ENCODE measurements at places on chromosomes 1 and 21. TPM values are rescaled to one million over a fixed set of nuclear protein-coding genes. Genes with fewer than 3 reads are reported as not detected.
A peak's percentile ranks its signal among the peaks of the same experiment; 100 is the strongest.

GRCh38 chr21:41562101-41563000, 54.4 kb upstream of the TMPRSS2 start:
- peak; percentile 61 for DNase-seq

GRCh38 chr1:214396330-214396729, 115.4 kb downstream of the SMYD2 start:
- no peak for DNase-seq

DNA sequence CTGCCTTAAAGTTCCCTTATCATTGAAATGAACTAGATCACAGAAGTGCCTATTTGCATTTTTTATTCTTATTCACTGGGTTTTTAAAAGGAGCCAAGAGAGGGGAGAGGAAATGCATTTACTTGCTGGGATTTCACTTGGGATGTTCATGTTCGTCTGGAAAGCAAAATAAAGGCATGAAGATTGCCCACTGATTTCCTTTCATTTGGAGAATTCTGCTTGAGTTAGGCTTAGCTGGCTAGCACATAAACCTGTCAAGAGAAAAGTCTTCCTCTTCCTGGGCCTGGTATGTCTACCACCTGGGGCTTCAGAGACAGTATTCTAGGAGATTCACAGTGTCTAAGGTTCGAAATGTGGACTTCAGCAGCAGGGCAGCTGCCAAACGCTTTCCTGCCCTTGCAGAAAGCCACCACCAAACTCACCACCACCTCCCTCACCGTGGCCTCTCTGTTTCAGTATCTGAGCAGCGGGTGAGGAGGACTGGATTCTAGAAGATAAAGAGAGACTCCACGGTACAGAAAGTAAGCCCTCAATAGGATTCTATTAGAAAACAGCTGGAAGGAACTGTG, 44.5 kb downstream of the HIVEP3 start:
- DNase-seq: no peak

- no peak for DNase-seq
These were observed 127.3 kb downstream of the CAMTA1 start for GRCh38 chr1:6912518-6912917.

GRCh38 chr1:203046984-203047630, 20.8 kb downstream of the PPFIA4 start:
- DNase-seq: peak; percentile 94

- DNase-seq: peak; percentile 38
These were observed 914 bp upstream of the ADGRB2 start for GRCh38 chr1:31765041-31765467.

- peak; percentile 23 for DNase-seq
These were observed 168.8 kb upstream of the B3GALT2 start for GRCh38 chr1:193355178-193355577.

DNA sequence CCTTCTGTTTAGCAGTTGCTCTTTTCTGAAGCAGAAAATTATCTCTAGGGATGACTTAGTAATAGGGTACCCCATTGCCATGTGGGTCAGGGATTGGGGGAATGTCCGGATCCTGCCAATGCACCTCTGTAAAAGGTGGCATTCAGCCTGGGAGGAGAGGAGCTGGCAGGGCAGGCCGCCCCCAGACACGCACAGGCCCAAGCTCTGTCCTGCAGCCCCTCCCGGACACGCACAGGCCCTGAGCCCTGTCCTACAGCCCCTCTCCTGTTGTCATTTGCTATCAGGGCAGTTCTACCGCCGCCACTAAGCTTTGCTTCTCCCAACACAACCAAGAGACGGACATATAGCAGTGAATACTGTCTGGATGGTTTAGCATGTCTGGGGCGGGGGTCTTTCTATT, 219.1 kb downstream of the SDCCAG8 start:
- no peak for DNase-seq

DNA sequence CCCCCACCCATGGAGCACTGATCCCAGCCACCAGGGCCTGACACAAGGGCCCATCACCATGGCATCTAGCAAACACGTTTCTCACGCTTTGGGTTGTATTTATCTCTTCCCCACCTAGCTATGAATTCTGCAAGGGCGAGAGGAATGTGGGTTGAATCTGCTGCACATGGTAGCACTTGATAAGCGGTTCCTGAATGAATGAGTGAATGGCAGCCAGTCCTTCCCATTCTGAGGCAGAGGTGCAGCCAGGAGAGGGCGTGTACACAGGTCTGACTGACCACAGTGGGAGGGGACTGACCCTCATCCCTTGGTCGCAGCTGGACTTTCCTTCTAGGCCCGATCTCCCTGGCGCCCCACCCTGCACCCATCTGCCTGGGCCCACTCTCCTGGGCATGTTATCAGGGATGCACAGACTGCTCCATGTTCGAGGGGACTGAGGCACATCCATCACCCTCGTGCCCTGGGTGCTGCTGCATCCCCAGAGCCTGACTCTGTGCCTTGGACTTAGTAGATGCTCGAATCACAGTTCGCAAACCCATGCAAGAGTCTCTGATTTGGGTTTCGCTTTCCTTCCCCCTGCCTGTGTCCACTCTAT, 1.0 kb downstream of the RD3 start:
- DNase-seq: no peak

DNA sequence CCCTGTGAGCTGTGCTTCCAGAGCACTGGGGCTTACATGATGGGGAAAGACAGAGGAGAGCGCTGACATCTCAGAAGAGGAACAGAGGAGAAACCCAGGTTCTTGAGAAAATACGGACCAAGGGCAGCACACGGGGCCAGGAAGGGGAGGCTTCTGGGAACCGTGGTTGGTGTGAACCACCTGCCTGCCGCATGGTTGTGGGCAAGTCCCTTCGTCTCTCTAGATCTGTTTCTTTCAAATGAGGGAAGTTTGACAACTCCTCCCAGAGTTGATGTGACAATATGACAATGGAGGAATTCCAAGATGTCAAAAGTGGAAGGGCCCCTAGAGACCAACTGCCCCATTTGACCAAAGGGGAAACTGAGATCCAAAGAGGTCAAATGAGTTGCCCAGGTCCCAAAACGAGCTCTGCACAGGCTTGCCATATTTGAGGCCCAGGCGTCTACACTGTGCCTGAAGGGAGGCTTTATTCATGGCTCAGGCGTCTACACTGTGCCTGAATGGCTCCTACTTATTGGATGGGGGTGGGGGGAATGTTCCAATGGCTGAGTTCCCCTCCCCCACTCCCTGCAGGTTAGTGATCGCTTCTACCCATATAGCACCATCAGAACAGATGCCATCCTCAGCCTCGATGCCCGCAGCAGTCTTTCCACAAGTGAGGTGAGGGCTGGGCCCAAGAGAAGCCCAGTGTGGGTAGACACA, 11.2 kb downstream of the EXTL1 start:
- DNase-seq: no peak

DNA sequence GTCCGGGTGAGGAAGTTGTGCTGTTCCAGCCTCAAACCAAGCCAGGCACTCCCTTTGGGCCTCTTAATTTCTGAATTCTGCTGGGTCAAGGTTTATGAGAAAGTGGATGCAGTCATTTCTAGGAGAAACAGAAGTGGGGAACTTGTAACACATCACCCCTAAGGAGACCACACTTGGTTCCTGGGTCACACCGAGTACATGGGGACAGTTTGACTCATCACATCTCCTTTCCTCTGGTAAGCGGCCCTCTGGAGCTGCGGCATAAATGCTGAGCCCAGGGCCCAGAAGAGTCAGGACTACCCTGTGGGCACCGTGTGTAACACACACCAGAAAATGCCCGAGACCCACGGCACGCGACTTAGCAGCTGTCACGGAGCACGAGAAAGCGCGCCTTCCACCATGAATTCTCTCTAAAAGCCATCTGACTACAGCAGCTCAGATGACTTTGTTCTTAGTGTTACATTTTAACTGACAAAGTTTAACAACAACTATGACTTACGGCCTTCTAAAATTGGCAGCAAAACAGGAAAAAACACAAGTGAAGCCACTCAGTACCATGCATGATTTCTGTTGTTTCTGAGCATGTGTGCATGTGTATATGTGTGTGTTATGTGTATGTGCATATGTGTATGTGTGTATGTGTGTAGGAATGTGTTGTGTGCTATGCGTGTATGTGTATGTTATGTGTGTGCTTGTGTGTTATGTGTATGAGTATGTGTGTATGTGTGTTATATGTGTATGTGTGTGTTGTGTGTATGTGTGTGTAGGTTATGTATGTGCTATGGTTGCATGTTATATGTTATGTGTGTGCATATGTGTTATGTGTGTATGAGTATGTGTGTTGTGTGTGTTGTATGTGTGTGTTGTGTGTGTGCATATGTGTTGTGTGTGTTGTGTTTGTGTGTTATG, 50.8 kb downstream of the TOMM20 start:
- peak; percentile 25 for DNase-seq

Gene IFI44
- polyA plus RNA-seq: 1.3 TPM

Gene FAM151A
- polyA plus RNA-seq: not detected

Gene DNAJC28
- polyA plus RNA-seq: 2.0 TPM

Gene BCAR3
- 62.2 TPM for polyA plus RNA-seq

Data from GM23248 (cell line).